ENCODE measurements at places on chromosomes 2 and 18.

GRCh38 chr2:54758951-54759350 lies 35.5 kb downstream of the EML6 start:
- no peak for DNase-seq

DNA sequence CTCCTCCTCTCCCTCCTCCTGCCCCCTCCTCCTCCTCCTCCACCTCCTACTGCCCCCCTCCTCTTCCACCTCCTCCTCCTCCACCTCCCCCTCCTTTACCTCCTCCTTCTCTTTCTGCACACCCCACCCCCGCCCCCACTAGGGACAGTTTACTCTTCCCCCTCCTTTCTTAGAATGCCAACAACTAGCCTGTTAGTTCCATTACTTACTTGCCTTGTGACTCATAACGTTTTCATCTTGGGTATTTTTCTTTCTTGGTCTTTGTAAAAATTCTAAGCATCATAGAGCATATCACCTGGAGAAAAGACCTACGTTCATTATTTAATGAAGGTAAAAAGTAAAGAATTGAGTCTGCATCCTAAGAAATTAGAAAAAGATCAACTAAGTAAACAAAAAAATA lies 165.3 kb downstream of the NEDD4L start:
- no peak for DNase-seq

GRCh38 chr18:47254341-47254939 lies 3.0 kb upstream of the SKOR2 start:
- no peak for DNase-seq

GRCh38 chr2:22215517-22215916 lies 1091.7 kb downstream of the TDRD15 start:
- no peak for DNase-seq

DNA sequence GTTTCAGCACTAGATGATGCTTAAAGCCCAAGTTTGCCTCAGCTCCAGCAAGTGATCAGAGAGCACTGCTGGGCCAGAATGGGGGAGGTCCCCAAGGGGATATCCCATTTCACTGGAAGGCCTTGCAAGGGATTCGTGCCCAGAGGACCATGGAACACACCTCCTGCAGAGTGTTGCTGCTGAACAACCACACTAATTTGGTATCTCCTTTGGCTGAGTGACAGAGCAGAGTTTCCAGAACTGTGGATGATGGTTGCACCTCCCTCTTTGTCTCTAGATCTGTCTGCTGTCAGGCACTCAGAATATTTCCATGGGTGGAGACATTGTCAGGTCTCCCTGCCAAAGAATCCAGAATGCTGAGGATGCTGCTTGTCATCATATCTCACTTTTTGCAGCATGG lies 484.8 kb upstream of the NETO1 start:
- peak; percentile 74 for DNase-seq

GRCh38 chr2:241177526-241178334 lies 10.7 kb upstream of the ANO7 start:
- no peak for DNase-seq

- peak; percentile 22 for DNase-seq
Observed at GRCh38 chr2:224869601-224870233, 153.6 kb upstream of the CCDC195 start.

GRCh38 chr2:64987956-64988419 lies 1.2 kb upstream of the SLC1A4 start:
- DNase-seq, result no peak

- DNase-seq, result no peak
Observed at GRCh38 chr2:121999264-121999663, 243.8 kb downstream of the TSN start.

DNA sequence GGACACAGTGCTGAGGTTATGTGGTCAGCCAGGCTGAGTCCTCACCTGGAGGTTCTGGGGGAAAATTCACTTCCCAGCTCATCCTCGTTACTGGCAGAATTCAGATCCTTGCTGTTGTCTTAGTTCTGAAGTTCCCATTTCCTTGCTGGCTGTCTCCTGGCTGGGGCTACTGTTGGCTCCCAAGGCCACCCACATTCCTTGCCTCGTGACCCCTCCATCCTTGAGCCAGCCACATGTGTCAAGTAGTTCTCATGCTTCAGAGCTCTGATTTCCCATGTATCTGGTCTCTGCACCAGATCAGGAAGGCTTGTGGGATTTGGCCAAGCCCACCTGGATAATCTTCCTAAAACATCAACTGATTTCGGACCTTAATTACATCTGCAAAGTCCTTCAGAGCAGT lies 38.1 kb upstream of the RFX8 start:
- no peak for DNase-seq

- DNase-seq, result no peak
Observed at GRCh38 chr2:44130441-44130840, 38.2 kb upstream of the PPM1B start.

DNA sequence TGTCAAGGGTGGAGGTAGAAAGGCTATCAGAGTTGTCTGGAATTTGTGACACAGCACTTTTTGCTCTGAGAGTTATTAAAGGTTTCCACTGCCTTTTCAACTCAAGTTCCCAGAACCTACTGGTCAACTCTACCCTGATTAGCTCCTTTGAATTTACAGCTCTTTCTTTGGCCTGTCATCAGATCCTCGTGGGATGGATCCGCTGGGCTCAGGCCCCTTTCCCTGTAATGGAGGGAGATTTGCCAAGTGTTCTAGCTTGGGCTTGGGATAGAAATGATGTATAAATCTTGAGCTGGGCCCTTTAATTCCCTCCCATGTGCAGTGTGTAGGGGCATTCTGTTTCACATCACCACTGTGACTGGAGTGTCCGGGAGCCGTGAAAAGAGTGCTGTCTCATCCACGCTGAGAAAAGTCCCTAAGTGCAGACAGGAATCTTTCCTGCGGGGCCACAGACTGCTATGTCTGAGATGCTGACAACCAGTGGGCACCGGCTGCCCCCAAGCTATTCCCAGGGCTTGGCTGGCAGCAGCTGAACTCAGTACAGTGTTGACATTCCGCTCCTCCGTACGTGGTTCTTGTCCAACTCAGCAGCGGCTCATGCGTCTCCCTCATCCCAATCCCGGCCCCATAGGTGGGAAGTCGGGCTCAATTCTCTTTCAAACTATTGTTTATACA lies 46.9 kb upstream of the ARHGAP28 start:
- no peak for DNase-seq

DNA sequence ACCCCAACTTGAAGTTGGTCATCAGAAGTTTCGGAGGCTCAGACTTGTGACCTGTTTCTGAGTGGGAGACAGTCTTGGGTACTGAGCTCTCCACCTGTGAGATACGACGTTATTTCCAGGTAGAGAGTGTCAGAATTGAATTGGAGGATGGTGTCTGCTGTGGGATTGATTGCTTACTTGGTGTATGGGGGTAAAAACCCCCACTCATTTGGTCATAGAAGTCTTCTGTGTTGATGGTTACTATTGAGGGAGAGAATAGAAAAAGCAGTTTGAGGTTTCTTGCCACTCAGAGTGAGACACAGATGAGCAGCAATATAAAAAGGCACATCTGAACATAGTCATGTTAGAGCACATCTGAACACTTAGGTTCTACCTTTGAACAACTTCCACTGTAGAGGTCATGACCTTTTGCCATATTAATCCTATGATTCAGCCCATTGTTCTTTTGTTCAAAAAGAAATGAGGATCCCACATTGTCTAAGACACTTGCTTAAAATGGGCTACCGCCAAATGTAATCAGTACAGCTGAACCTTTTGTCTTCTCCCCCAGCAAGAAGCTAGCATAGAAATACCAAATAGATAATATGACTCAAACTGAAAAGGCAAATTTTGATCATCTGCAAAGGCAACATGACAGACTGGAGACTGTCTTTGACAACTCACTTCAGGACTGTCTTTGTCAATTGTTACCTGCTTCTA lies 73.3 kb downstream of the NAB1 start:
- DNase-seq, result no peak

GRCh38 chr2:108271691-108272253 lies 16.9 kb upstream of the SULT1C2 start:
- no peak for DNase-seq

DNA sequence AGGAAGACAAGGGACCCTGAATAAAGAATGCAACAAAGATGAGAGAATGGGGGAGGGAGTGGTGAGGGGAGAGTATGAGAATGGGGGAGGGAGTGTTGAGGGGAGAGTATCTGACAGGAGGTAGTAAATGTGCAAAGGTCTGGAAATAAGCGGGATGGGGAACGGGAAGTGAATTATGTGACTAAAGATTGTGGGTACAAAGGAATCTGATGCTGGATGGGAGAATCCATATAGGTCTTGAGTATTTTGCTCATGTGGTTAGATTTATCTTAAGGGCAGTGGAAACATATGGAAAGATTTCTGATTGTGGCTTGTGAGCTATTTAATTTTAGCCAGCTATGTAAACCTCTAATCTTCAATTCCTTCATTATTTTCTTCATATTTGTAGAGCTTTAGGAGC lies 593.4 kb downstream of the DCC start:
- DNase-seq, result no peak

GRCh38 chr2:229344151-229344551 lies 73.1 kb upstream of the PID1 start:
- DNase-seq, result no peak

DNA sequence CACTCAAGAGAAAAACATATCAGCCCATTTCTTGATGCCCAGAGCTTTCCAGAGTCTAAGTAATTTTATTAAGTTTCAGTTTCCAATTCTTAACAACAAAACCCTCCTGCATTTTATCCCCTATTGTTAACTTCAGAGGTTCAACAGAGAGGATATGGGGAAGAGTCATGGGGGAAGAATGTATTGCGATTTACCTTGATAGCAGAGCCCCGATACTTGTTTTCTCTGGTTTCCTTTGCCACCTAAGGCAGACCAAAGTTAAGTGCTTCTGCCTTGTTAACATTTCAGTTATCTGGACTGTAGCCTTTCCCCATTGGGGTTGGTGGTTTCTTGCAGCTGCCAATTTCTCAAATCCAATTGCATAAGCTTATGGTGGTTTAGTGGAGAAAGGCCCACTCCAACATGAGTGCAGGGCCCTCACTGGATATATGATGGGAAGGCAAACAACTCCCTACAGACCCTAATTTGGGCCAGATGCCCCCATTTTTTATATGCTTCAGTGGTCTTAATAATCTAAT lies 82.0 kb upstream of the ITGB6 start:
- DNase-seq, result no peak

DNA sequence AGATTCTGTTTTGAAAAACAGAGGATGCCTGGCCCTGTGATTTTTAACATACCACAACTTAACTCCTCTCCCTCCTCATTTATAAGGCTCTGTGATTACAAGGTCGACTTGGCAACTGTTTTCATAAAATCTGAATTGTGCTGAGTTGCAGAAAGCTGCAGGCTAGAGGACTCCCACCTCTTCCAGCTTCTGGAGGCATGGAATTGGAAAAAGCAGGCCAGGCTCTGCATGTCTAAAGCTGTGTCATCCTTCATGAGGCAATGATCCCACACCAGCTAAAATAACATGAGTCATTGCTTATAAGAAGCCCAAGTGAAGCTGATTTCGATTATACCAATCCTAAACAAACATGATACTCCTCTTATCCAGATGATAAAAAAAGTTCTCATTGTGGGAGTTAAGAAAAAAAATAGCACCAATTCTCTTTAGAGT lies 11.7 kb downstream of the ARHGAP28 start:
- no peak for DNase-seq

GRCh38 chr2:152564754-152565551 lies 152.3 kb downstream of the PRPF40A start:
- no peak for DNase-seq

- no peak for DNase-seq
Observed at GRCh38 chr2:132438691-132439090, 22.1 kb downstream of the GPR39 start.

- DNase-seq, result peak; percentile 20
Observed at GRCh38 chr2:105114551-105114950, 76.7 kb downstream of the MRPS9 start.

Measured in NCI-H446 treated with DMSO at 0.1 percent for 48 hours (cell line).